MCF 10A (cell line): ENCODE measurements at places on chromosomes 2 and 18.

- no peak for DNase-seq
Observed at GRCh38 chr2:199382091-199382490, 75.6 kb downstream of the SATB2 start.

- no peak for DNase-seq
Observed at GRCh38 chr2:165033402-165033801, 78.1 kb upstream of the SLC38A11 start.

DNA sequence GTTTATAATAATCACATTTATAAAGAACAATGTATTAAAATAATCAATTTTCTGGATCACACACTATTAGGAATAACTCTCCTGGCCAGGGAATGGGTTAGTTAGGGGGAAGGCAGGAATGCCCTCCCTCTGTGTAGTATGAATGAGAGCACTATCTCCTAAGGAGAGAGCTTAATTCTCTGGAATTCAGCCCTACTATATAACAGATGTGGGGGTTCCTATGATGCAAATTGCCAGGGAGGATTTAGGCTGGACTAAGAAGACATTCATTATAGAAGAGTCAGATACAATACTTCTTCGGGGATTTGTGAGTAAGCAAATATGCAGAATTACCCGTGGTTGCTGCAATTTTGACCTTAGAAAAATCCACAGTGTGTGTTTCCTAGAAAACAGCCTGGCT is 250.1 kb upstream of the VRK2 start:
- DNase-seq, result no peak

DNA sequence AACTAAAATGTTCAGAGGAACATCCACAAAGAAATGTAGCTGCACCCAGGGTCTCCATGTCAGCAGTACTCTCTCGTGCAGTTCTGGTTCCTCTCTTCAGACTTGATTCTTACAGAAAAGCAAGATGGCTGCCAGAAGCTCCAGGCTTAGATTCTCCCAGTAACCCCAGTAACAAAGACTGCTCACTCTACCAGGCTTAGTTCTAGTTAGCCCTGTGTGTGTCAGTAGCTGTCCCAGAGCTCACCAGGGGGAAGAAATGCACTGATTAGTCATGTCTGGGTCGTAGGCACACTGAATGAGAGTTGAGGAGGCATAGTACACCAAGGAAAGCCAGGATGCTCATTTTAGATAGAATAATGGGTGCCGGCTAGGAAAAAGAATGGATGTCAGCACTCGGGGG is 395.0 kb upstream of the NRP2 start:
- no peak for DNase-seq

GRCh38 chr2:211836409-211836808 is 702.2 kb downstream of the ERBB4 start:
- DNase-seq, result no peak

DNA sequence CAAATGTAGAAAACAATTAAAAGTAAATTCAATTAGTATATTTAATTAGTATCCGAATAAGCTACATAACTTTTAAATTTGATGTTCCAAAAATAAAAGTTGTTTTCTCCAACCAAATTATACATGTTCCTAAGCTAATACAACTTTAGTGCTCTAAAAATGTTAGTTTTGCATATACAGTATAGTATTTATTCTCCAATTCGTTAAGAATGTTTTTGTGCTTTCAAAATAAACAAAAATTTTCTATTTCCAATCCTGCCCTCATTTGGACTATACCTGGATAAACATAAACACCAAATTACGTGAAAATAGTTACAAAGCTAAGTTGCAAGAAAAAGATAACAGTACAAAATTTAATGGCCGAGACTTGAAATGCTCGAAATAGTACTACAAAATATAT is 71.9 kb downstream of the STK39 start:
- no peak for DNase-seq

- DNase-seq, result no peak
Observed at GRCh38 chr2:174682007-174682577, 82.2 kb downstream of the CHRNA1 start.

DNA sequence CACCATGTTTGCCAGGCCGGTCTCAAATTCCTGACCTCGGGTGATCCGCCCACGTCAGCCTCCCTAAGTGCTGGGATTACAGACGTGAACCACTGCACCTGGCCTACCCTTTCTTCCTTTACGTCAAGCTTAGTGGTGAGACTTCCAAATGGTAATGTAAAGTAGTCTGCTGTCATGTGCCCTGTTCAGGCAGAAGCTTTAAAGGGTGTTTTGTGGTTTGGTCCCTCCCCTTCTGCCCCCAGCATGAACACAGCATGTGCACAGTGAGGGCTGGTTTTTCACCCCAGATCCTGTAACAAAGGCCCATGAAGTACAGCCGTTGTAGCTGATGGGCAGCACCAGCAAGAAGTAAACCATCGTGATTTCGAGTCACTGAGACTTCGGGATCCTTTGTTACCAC is 2.7 kb upstream of the DTYMK start:
- no peak for DNase-seq

- no peak for DNase-seq
Observed at GRCh38 chr18:47383729-47384128, 132.3 kb upstream of the SKOR2 start.

DNA sequence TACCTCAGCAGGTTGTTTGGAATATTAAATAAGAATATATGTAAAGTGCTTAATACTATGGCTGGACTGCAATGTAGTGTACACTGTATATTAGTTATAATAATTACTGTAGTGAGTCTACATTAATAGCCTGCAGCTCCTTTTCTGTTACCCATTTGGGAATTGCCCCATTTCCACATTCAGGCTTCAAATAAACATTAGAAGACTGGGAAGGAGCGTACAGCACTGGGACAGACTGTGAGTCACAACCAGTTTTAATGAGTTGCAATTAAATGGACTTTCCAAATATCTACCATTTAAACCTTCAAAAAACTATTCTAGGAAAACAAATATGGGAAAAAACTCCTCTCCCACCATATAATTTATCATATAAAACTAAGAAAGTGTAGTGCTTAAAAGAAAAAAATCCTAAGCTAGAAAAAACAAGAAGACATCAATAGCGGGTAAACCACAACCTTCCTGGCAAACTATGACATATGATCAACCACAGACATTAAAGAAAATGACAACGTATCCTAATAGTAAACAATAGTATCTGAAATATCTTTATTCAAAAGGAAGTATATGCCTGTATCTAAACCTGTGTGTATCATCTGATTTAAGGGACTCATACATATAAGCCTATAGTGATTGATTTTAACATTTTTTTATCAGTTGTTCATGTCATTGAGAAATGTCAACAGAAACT is 86.1 kb downstream of the TRIP12 start:
- DNase-seq, result peak; percentile 68

DNA sequence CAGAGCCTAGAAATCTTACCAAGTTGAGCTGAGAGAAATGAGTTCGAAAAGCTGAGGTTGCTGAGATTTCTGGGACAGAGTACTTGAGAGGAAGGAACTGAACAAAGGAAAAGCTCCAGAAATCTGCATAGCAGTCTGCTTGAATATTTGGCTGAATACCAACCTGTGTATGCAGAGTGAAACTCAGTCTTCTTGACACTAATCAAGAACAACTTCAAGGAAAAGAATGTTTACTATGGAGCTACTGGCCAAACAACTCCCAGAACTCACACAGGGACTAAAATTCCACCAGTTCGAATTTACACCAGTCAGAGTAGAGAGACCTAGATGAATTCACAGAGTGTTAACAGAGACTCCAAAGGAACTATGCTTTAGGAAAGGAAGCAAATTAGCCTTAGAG is 66.5 kb downstream of the USP37 start:
- no peak for DNase-seq

GRCh38 chr2:211306929-211307328 is 750.5 kb downstream of the CPS1 start:
- DNase-seq, result no peak

GRCh38 chr2:1990151-1990589 is 245.9 kb upstream of the PXDN start:
- DNase-seq, result no peak

DNA sequence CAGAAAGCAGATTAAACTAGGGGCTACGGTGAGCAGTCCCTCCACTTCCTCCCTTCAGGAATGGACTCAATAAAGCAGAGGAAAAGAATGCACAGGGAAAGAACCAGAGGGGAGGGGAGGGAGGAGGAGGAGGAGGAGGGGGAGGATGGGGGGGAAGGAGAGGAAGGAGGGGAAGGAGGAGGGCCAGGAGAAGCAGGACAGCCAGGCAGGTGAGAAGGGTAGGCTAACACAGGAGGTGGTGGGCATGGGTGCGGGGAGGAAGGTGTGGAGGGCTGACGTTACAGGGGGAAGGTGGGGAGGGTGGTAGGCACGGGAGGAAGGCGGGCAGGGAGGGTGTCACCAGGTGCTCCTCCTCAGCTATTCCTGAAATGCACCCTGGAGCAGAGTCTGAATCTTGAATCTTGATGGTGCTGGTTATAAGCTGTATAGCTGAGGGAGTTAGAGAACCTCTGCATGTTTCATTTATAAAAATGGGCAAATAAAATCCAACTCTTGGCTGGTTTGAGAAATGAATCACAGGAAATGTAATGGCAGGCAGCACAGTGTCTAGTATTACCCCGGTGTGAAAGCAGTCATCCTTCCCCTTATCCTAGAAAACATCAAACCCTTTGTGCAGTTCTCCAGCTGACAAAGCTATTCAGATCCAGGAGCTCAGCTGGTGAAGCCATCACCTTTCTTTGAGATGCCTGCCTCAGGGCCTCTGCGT is 3.4 kb downstream of the TMEM18 start:
- no peak for DNase-seq

- no peak for DNase-seq
Observed at GRCh38 chr2:235719146-235719942, 225.5 kb downstream of the AGAP1 start.

GRCh38 chr2:143229952-143230351 is 100.7 kb downstream of the ARHGAP15 start:
- no peak for DNase-seq

DNA sequence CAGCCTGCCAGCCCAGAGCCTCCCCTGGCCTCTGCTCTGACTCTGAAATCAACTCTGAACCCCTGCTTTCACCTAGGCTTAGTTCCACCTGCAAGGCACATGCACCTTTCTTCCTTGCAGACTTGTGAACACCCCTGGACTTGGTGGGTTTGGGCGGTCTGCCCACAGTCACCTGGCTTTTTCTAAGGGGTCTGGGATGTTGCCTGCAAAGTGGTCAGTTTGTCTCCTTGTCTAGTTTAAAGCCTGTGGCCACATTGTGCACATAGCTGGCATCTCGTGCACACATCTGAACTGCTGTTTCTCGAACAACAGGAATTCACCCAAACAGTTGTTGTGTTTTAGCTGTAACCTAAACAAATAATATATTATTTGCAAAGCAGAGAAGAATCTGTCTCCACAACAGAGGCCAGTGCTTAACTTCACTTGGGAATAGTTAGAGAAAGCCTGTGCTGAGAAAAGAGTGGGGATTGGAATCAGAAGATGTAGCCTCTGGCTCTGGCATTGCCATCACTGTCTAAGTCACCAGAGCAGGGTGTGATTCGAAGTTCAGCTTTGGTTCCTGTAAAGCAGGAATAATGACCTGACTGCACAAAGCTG is 108.5 kb downstream of the TMEM18 start:
- DNase-seq, result no peak

GRCh38 chr18:31965316-31965970 is 22.5 kb upstream of the TRAPPC8 start:
- DNase-seq, result no peak

- peak; percentile 94 for DNase-seq
Observed at GRCh38 chr2:18987592-18988073, 370.8 kb downstream of the OSR1 start.

- DNase-seq, result peak; percentile 85
Observed at GRCh38 chr2:204842661-204843485, 297.6 kb downstream of the PARD3B start.

GRCh38 chr2:76861708-76862107 is 660.5 kb downstream of the LRRTM4 start:
- DNase-seq, result no peak

DNA sequence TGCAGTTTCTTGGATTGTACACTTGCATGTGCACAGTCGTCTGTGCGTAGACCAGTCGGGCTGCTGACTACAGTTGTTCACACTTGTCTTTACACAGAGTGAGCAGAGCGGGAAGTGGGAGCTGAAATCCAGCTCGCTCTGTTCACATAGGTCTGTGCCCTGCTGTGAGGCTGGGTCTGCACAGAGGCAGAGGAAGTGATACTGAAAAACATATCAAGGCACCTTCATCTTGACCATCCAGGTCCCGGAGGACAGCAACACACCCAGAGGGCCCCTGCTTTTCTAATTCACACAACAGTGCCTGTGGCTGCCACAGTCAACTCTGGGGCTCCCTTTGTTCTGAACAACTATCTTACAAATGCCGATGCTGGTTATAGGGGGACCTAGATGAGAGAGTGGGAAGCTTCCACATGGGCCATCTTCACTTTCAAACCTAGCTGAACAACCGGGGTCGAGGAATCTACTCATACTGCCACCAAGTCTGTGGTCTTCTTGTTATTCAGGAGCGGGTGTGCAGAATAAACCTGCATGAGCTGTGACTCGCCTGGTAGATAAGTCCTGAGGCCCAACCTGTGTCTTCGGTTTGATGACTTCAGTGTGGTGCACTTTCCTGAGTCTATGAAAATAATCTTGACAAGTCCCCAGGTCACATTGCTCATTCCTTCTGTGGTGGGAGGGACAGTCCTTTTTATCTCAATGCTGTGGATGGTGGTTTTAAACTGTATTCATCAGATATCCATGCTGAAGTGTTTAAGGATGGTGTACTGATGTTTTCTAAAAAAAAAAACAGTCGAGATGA is 3.5 kb upstream of the ADNP2 start:
- no peak for DNase-seq

DNA sequence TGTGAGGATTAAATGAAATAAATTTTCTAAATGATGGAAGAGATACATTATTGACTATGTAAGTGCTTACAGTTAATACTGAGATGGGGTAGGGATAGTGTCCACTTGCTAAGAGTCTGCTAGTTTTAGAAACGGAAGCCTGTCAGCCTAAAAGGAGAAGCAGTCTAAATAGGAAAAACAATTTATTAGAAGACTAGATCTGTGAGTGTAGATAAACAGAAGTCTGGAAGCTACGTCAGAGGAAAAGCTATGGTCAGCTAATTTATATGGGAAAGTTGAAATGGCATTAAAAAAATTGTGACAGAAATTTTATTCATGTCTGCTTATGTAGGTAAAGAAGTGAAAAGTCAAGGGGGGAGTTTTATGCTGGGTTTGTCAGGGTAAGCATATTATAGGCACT is 1338.4 kb upstream of the CHAC2 start:
- no peak for DNase-seq

GRCh38 chr2:234828382-234829073 is 123.3 kb upstream of the SH3BP4 start:
- DNase-seq, result no peak

- DNase-seq, result peak; percentile 49
Observed at GRCh38 chr18:32469691-32470459, 807 bp downstream of the GAREM1 start.

GRCh38 chr2:134225173-134225572 is 28.7 kb upstream of the MGAT5 start:
- DNase-seq, result no peak

DNA sequence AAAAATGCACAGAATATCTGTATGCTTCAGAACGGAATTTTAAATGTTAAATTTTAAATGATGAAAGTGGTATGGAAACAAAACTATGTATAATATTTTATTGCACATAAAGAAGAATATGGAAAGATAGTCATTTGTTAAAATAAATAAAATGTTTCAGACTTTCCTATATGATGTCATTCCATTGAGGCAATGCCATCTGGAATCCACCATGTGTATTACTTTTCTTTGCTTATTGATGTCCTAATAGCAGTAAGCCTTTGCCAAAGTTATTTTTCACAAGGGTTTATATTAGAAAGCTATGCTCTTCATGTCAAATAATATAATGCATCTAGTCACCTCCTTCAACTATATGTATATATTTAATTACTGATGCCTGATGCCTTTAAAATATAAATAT is 601.6 kb upstream of the PKDCC start:
- no peak for DNase-seq

- DNase-seq, result peak; percentile 21
Observed at GRCh38 chr18:40902436-40902835, 1052.6 kb upstream of the PIK3C3 start.
